ENCODE measurements at places on chromosomes 16 and 17.

DNA sequence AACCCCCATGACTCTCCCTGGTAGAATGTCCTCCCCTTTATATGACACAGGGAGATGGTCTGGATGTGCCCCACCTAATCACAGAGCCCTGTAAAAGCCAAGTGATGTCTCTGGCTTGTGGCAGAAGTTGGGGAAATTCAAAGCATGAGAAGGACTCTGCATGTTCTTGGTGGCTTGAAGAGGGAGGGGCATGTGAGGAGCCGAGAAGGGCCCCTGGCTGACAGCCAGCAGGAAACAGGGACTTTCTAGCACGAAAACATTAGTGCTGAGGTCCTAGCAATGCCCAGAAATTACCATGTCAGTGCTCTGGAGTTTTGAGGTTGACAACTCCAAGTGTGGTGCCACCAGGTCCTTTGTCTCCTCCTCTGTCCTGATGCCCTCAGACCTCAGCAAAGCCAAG is 75.9 kb downstream of the USP22 start:
- DNase-seq, result no peak

GRCh38 chr16:28167730-28168129 is 44.0 kb downstream of the XPO6 start:
- DNase-seq, result no peak

DNA sequence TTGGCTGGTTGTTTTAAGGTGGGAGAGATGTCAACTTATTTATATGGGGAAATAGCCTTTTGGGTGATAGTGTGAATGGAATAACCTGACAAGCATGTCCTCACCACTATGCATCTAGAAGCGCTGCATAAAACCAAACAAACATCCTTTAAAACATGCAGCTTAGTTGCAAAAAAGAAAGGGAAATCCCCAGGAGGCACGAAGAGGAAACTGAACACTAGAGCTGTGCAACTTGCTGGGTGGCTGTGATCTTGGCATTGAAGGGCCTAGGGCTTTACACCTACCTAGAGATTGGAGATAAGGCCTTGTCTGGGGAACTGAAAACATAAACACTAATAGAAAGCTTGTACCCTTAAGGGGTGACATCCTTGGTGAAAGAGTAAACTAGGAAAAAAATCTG is 7.3 kb downstream of the C16orf54 start:
- DNase-seq, result no peak

DNA sequence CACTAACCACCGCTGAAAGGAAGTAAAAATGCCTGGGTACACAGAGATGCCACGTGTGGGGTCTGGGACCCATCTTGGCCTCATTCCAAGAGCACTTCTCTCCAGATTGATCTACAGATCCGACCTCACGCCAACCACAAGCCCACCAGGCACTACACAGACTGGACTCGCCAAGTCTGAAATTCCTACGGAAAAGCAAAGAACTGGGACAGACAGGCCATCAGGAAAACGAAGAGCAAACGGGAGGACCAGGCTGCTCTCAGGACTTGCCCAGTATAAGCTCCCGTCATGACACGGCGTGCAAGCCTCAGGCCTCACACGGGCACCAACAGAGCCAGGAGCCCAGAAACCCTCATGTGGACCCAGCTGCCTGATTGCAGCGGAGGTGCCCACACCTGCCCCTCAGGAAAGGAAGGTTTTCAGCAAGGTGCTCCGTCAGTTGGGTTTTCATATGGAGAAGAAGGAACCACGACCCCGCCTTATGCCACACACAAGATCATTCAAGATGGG is 20.1 kb upstream of the C16orf95 start:
- DNase-seq, result no peak

DNA sequence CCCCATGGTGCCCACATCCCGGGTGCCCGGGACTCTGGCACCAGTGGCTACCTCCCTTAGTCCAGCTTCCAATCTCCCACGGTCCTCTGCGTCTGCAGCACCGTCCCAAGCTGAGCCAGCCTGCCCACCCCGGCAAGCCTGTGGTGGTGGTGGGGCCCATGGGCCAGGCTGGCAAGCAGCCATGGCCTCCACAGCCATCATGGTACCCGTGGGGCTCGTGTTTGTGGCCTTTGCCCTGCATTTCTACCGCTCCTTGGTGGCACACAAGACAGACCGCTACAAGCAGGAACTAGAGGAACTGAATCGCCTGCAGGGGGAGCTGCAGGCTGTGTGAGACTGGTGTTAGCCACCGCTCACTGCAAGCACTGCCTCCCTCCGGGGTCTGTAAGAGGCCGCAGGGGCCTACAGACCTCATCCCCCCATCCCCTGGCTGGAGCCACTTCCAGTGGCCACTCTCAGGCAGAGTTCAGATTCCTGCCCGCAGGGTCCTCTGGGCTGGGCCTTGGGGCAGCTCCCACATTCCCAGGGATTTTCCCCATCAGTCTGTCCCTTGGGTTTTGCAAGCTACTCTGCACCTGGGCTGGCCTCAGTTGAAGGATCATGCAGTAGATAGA is 3.9 kb upstream of the SETD1A start:
- peak; percentile 95 for DNase-seq

All from NCI-H82 (cell line).